ENCODE measurements at places on chromosomes 6 and 20. TPM values are rescaled to one million over a fixed set of nuclear protein-coding genes. Genes with fewer than 3 reads are reported as not detected.

DNA sequence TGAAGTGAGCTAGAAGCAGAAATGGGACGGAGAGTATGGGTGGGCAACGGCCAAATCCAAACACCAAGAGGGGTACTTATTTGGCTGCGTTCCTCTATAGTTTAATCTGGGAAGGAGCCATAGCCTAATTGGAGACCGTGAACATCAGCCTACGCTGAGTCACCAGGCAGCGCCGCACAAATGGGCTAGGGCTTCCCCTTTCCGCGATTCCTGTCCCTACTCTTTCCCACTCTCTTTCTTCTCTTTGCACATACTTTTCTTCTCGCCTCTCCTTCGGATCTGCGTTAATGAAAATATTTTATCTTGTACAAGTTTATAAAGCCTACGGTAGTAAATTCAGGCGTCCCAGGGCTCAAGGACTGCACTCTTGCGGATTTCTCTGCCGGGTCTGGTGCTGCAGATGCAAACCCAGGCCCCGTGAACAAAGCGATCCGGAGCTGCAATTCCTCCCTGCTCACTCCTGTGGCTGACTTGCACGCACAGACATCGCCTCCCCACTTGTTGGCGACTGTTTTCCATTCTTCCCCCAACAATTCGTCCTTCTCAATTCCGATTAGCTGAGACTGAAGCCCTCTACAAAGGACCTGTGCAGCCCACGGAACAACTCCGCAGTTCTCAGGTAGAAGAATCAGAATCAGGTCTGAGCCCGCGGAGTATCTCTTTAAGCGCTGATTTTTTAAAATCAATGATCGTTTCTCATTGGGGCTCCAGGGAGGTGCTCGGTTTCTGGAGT lies 4.2 kb upstream of the TBX18 start:
- DNase-seq, result no peak

DNA sequence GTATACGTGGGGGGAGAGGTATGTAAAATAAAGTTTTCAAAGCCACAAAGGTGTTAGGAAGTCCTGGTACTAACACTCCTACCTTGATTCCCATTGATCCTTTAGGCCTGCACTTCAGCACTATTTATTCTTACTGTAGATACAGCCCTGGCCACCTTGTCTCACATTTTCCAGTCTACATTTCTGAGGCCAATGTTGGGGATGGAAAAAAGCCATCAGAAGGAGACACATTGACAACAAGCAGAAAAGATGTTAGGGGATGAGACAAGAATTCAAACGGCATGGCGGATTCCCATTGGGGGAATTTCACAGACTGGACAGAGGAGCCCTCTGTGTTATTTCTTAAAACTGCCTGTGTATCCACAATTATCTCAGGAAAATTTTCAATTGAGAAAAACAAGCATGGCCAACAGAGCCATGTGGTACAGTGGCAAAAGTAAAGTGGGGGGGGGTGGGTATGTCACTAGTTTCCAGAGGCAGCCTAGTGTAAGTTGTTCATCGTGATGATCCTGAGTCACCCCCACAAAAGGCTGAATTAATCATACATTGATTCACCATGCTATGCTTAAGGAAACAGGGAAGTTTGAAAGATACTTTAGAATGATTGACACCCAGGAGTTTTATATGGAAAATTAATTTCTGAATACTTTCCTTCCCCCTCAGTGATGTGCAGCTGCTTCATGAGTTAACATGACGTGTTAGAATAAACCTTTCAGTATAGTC lies 40.5 kb downstream of the RREB1 start:
- peak; percentile 88 for DNase-seq

GRCh38 chr6:90256698-90257485 lies 39.8 kb downstream of the BACH2 start:
- DNase-seq, result peak; percentile 38

DNA sequence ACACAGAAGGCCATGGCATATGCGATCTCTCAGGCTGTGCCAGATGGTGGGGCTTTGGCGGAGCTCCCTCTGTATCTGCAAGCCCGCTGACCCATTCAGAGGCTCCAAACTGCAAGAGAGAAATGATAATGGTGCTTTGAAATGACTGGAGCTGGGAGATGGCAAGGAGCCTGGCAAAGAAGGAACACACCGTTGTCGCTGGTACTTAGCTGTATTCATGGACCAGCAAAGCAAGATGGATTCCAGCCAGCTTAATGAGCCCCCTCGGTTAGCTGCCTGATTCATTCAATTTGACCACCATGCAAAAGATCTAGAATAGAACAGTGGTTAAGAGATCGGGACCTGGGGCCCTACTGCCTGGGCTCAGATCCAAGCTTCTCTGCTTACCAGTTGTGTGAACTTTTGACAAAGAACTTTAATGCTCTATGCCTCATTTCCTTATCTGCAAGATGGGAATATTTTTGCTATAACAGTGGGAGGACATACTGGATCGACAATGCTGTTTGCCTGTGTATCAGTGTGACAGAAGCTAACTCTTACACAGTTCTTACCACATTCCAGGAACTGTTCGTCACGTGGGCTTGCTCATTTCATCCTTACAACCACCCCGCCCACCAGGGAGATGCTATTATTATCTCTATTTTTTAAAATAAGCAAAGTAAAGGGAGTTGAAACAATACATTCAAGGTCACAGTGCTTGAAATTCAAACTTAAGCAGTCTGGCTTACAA lies 317.8 kb upstream of the SULF2 start:
- peak; percentile 36 for DNase-seq

DNA sequence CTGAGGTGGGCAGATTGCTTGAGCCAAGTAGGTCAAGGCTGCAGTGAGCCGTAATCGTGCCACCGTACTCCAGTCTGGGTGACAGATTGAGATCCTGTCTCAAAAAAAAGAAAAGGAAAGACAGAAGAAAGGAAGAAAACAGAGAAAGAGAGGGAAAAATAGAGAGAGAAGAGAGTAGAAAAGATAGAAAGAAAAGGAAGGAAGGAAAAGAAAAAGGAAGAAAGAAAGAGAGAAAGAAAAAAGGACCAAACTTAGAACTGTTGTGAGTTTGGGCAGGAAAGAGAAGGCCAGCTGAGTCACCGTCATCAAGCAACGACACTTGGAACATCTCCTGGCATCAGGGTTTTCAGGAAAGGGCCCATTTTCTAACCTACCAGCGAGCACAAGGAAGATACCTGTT lies 96.0 kb upstream of the AKAP12 start:
- DNase-seq, result no peak

GRCh38 chr20:57601211-57601570 lies 19.0 kb downstream of the ZBP1 start:
- DNase-seq, result peak; percentile 79

DNA sequence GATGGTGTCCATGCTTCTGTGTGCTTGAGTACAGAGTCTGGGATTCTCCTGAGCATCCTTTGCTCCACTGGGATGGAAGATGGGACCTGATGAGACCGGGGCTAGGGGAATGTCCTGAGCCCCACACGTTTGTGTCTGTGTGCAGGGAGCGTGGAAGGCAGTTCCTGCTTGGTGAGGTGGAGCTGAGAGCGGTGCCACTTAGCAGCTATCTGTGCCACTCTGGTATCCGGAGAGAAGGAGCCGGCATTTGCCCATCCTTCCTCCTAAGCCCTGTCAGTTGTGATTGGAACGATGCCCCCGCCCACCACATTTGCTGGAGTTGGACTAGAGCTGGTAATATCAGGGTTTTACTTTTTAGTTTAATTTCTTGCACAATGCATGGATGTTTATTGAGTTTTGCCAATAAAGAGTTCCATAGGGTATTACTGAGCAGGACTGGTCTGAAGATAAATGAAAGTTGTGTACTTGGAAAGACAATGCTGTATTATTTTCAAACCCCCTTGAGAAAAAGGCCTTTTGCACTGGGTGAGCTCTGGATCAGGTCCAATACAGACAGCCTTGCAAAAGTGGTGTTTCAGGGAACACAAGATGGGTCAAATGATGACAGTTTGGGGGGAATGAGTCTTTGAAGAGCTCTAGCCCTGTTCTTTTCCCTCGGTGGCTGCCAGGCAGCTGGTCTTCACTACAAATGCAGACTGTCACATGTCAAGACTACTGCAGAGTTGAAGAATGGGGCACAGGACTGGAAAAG lies 130.8 kb downstream of the SYCP2 start:
- no peak for DNase-seq

DNA sequence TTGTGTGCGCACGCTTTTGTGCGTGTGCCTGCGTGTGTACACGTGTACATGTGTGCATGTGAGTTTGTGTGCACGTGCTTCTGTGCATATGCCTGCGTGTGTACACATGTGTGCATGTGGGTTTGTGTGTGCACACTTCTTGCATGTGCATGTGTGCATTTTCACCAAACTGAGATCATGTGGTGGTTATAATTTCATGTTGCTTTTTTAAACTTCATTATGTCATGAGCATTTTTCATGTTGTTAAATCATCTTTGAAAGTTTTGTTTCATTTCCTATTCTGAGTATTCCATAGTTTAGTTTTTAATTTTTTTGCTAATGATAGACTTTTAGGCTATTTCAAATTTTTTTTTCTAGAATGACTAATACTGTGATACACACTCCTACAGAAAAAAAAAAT lies 6.4 kb upstream of the CST3 start:
- DNase-seq, result no peak

LEMD2 gene
- total RNA-seq, result 69.2 TPM

All from M059J (cell line).